Tongue (tissue), 3 donors: ENCODE measurements at places on chromosomes 12 and 14.

DNA sequence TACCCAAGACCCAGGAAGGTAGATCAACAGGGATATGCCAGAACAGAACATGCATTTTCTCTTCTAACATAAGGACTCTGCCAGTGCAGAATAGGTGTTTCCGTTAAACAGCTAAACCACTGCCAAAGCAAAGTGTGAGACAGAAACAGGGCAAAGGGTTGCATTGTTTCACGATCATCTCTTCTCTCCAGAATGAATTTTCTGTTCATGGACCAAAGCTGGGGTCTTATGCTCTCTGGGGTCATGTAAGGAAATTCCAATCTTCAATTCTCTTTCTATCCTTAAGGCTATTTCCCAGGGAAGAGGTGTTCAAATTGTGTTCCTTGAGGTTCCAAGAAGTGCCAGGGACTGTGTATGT is 10.9 kb downstream of the PSMB5 start:
- DNase-seq: no peak

- peak; percentile 59 for DNase-seq
Measured at GRCh38 chr14:49306152-49306751, 279.9 kb downstream of the RPS29 start.

DNA sequence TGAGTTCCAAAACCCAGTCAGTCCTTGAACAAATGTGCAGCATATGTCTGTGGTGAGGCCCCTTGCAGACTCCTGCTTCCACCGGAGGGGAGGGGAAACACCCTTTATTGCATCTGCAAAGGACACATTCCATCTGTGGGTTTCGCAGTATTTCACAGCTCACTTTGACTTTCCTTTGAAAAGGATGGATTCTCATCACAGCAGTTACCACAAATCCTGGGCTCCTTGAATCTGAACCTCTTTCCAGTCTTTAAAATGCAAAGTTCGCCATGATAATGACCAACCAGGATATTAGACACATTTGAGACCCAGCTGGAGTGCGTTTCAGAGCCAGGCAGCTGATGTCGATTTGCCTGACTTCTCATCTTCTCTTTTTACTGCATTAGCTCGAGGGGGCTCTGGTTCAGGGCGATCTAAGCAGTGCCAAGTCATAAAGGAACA is 242.4 kb downstream of the SLC15A4 start:
- DNase-seq: peak; percentile 86

GRCh38 chr12:106138633-106139421 is at the start of gene NUAK1:
Gene NUAK1, minus strand, starts transcription at chr12:106138954. Its CDS starts 301 bp downstream, at chr12:106138653.
- DNase-seq: peak; percentile 85

DNA sequence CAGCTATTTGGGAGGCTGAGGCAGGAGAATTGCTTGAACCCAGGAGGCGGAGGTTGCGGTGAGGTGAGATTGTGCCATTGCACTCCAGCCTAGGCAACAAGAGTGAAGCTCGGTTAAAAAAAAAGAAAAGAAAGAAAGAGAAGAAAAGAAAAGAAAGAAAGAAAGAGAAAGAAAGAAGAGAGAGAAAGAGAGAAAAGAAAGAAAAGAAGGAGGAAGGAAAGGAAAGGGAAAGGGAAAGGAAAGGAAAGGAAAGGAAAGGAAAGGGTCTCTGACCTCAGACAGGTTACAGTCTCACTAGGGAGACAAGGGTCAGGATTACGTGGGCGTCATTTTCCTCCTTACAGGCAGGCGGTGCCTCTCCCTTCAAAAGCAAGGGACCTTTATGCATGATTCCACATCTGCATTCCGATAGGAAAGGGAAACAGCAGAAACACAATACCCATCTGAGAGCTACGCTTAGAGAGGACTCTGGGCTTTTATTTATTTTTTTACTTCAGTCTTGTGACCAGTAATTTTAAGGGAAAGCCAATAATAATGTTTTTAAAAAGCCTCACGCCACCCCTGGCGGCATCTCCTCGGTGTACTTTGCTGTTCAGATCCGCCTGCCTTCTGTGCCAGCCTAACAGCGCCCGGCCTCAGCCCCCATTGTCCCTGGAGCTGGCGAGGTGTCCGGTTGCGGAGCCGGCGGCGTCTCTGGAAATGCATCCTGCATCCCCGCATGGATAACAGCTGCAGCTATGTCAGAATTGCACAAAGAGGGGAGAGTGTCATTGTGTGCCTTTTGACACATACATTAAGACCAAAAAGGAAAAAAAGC is 945 bp upstream of the HIP1R start:
- DNase-seq: peak; percentile 84

DNA sequence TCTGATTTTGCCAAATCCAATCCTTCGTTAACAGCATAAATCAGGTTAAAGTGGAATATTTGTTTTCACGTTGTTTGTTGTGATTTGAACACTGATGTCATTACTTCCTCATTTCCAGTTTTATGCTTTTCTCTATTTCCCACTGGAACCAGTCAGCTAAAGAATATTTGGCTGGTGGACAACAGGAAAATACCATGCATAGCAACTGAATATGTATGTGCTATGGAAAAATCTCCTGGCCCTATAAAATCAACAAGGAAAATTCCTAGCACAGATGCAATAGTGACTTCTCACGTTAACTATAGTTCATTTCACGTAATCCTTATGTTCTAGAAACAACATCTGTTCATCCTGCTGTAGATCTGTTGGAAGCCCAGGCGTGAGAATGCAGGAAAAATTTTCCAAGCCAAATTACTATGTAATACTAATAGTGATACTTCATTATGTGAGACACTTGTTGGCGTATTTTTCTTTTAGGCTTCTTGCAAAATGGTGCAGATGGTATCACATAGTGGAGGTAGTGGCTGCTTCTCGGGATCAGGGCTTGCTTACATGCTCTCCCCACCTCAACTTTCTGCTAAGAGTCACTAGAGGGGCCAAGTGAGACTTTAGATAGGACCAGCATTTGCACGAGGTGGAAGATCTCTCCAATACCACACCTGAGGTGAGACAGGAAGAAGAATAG is 86.3 kb upstream of the USP44 start:
- peak; percentile 94 for DNase-seq

DNA sequence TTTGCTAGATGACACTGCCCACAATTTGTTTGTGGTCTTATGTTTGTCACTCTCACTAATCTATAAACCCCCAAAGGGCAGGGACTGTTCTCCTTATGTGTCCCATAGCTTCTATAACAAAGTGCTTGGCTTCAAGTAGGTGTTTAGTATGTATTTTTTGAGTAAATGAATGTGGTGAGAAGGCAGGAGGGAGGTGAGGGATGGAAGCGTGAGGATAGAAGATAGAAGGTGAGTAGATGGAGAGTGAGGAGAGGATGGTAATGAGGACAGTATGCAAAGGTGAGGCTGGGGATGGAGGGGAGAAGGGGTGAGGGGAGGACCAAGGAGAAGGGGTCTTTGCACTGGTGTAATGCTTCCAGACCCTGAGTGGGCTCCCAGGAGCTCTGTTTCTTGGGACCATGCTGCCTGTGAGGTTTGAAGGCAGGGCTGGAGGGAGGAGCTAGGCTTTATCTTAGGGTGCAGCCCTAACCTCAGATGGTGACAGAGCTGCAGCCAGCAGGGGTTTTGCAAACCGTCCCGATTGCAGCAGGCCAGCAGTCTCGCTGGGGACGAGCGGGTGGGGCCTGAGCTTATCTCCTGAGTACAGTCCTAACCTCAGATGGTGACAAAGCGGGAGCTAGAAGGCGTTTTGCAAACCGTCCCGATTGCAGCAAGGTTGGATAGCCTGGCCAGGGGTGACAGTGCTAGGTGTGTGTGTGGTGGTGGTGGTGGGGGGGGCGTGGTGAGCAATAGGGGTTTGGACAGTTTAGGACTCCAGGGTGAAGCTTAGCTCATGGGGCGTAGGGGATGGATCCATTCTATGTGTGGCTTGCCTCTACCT is 6.5 kb downstream of the CEBPE start:
- no peak for DNase-seq

- DNase-seq: peak; percentile 87
Measured at GRCh38 chr12:124713436-124714082, 146.1 kb upstream of the NCOR2 start.

DNA sequence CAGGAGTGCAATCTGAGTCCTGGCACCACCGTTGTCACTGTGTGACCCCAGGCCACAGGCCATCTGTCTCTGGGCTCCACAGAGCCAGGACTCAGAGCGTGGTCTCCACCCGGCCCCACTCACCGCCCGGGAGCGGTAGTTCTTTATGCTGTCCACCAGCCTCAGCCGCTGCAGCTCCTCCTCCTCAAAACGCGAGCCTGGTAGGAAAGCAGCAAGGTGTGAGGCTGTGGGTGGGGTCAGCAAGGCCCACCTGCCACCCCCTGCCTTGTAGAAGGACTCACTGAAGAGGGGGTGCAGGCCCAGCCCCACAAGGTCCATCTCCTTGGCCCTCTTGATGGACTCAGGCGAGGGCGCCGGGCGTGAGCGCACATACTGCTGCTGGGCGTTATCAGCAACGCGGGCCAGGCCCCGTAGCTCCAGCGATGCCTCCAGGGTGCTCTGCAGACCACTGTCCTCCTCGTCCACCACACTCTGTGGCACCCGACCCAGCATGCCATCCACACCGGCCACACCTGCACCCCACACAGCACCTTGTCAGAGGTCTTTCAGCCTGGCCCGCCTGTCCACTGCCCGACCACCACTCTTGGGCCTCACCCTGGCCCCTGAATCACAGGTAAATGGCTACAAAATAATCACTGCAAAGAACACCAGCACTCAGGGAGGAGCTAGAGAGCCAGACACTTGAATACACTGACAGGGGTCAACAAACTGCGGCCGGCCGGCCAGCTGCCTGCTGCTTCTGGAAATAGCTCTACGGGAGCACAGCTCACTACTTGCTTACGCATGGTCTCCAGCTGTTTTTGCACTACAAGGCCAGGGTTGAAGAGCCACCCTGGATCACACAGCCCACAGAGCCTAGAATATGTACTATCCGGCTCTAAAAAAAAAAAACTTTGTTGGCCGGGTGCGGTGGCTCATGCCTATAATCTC is 16.3 kb downstream of the CFAP73 start:
- no peak for DNase-seq

DNA sequence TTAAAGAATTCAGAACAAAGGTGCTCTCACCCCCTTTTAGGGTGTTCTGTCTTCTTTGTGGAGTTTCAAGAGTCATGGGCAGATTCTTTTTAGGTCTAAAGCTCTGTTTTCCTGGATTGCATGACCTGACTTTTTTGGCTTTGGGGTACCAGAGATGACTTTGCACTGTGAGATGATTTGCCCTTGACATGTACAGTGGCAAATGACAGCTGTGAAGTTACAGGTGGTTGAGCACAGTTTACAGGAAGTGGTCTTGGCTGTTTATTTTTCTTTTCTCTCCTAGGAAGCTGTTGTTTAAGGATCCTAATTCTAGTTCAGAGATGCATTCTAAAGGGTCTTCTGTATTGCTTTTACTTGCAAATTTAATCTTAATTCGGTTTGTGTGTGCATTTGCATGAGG is 83.8 kb upstream of the METAP2 start:
- no peak for DNase-seq

DNA sequence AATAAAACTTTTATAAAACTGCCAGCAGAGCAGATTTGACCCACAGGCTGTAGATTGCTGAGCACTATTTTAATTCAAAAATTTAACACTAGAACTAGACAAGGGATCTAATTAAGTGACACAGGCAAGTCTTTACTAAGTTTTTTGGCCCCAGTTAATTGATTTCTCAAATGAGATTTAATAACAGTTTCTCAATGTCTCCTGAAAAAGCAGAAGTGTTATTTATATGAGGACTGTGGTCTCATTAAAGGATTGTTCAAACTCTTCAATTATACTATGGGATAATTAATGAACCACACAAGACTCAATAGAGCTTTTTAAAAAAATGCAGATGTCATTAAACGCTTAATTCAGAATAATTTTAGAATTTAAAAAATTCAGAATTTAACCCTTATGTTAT is 1.9 kb downstream of the HEATR5A start:
- DNase-seq: no peak

GRCh38 chr12:65313719-65314317 is 35.3 kb downstream of the MSRB3 start:
- peak; percentile 60 for DNase-seq

DNA sequence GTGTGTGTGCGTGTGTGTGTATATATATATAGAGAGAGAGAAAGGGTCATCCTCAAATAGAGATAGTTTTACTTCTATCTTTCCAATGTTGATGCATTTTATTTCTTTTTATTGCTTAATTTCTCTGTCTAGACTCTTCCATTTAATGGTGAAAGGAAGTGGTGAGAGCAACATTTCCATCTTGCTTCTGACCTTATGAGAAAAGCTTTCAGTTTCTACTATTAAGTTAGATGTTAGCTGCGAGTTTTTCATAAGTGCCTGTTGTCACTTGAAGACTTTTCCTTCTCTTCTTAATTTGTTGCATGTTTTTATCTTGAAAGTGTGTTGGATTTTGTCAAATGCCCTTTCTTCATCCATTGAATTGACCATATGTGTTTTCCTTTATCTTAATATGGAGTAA is 304.4 kb upstream of the FAR2 start:
- no peak for DNase-seq

DNA sequence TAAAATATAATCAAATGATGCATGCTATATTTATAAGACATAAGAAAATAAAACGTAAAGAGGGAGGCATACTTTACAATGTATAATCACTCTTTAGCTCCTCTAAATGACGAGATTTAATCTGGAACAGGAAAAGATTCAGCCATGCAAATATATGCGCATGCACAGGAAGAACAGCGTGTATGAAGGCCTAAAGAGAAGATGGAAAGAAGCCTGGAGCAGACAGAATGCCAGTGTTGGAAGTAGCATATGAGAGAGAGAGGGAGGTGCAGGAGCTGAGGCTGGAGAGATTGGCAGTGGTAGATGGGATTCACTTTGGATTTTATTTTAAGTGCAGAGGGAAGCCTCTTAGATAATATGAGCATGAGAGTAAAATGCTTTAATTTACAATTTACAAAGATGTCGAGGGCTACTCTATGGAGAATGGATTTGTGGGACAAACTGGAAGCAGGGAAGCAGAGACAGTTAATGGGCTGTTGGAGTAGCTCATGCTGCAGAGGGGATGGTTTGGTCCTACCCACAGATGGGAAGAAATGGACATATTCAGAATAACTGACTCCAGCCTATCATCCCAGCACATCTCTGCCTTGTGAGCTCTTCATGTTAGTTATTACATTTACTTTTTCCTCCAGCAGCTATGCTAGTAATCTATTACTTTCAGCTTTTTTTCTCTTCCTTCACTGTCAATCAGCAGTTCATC is 411.1 kb downstream of the TMTC2 start:
- DNase-seq: no peak

GRCh38 chr12:47819896-47820630 is at the start of gene HDAC7:
Gene HDAC7, minus strand, starts transcription at chr12:47819903. Its CDS starts 118 bp downstream, at chr12:47819785.
- peak; percentile 93 for DNase-seq

- DNase-seq: peak; percentile 61
Measured at GRCh38 chr12:95943330-95943842, at the start of gene AMDHD1. Gene AMDHD1, plus strand, starts transcription at chr12:95943331. Its CDS starts 68 bp downstream, at chr12:95943399.

GRCh38 chr12:94872971-94873733 is 130.3 kb downstream of the NDUFA12 start:
- DNase-seq: no peak

DNA sequence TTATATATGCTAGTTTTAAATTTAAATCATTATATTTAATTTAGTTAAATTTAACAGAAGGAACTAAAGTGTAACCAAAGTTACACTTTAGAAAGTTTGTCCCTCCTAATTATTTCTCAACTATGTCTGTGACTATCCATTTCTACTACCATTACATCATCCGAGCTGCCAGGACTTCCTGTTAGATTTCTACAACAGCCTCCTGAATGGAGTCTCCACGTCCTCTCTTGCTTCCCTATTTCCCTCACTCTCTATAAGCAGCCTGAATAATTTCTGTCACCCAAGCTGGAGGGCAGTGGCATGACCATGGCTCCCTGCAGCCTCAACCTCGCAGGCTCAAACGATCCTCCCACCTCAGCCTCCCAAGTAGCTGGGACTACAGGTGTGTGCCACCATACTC is 84.1 kb downstream of the TTC7B start:
- DNase-seq: no peak
